ENCODE measurements at places on chromosomes 2 and 18. TPM values are rescaled to one million over a fixed set of nuclear protein-coding genes. Genes with fewer than 3 reads are reported as not detected.
A peak's percentile ranks its signal among the peaks of the same experiment; 100 is the strongest.

Gene MBD1
- total RNA-seq = 102 TPM

Gene LHCGR
- total RNA-seq = not detected

Gene RUFY4
- total RNA-seq = not detected

DNA sequence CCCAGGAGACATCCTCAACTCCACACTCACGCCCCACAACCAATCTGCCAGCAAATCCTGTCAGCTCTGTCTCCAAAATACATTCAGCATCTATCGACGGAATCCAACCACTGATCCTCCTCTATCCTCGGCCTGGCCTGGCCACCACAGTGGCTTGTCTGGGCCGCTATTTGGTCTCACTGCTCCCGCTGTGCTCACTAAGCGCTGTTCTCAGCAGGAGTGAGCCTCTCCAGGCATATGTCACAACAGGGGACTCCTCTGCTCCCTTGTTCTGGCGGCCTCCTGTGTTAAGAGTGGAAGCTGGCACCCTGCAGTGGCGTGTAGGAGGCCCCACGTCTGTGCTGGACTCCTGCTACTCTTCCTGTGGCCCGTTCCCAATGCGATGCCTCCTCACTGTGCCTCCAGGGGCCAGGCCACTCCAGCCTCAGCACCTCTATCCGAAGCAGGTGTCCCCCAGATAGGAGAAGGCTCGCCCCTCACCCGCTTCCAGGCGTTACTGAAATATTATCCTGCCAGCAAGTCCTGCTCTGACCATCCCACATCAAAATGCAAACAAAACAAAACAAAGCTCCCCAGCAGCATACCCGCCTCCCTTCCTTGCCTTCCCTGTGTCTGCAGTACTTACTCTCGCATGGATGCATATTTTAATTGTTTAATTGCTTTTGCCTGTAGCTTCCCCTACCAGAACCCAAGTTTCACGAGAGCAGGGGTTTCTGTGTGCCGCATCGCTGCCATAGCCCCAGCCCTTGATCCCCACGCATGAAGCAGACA, 39.9 kb downstream of the CENPO start:
- no peak for DNase-seq

GRCh38 chr18:61984349-61984748, 91.5 kb upstream of the RNF152 start:
- DNase-seq = no peak

GRCh38 chr2:198016243-198016642, 211.8 kb downstream of the PLCL1 start:
- no peak for DNase-seq

DNA sequence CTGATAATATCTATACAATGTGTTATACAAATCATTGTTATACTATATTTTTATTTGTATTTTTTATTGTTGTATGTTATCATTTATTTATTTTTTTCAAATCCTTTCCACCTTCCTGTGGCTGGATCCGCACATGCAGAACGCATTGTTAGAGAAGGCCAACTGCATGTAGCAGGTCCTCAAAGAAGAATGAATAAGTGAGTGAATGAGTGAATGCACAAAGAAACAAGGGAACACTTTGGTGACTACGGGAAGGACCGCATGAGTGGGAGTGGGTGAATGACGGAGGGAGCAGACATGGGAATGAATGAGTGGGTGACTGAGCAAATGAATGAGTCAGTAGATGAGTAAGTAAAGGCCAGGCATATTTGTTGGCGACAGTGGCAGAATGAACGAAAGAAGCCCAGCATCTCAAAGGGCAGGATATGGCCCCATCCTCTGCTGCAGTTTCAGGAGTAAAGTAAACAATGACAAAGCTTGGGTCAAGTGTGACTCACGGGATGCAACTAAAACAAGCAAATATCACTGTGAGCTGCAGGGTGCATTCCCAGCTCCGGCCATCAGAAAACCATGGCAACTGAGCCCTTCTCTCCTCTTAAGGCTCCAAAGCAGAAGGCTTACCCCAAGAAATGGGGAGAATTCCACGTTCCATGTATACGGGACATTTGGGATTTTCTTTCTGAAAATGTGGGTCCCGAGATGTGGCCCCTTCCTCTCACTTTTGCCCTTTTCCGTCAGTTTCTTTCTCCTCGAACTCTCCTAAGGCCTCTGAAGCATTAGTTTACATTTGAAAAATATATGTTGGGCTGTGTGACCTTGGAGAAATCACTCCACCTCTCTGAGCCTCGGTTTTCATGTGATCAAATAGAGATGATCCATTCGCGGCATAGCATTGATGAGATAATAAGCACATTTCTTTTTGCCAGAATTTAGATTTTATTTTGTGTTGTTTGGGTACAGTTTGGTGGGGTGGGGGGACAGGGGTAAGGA, 24.5 kb downstream of the KCNF1 start:
- peak; percentile 96 for DNase-seq

GRCh38 chr2:29082804-29083495, 8.6 kb upstream of the PCARE start:
- DNase-seq = no peak

GRCh38 chr2:207469943-207470729, 59.6 kb upstream of the CREB1 start:
- DNase-seq = no peak
